ENCODE measurements at places on chromosomes 1 and 21.

DNA sequence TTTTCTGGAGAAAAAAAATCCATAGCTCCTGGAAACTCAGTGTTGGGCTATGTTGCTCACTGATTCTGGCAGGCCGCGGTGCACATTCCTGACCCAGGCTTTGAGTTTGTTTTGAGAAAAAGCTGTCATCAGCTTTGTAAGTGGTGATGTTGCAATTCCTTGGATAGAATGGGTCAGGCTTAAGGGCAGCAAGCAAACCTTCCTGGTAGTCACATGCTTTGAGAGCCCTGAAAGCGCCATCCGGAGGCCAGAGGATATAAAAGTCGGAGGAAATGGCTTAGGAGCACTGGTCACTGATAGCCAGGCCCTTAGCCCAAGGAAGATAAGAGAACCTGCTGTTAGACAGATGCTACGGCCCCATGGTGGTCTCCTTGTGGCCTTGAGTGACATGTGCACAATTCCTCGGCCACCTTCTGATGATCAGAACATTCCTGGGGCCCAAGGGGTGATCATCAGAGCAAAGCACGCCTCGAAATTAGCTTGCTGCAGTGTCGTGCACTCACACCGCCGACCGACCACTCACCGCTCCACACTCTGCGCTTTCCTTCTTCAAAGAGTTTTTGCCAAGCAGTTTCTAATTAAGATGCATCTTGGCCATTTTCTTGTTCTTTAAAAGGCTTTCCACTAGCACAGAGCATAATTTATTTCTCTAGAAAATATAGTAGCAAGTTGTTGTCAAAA lies 78.6 kb downstream of the MAN1C1 start:
- DNase-seq = no peak

DNA sequence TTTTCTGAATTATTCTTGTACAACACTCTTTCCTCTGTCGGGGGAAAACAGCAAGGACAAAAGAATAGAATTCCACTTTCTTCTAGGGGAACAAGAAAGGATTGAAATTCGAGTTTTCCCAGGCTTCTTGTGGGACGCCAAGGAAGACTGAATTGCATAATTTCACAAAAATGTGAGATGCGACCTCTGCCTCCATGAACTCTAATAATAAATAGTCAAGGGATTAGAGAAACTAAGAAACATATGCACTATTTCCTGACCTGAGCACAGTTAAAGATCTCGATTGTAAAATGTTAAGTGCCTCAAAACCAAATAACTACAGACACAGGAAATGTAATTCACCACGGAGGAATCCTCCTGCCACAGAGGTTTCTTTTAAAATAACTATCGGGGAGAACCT lies 117.3 kb upstream of the MARK1 start:
- no peak for DNase-seq

- no peak for DNase-seq
Observed at GRCh38 chr1:194477908-194478307, 1291.5 kb upstream of the B3GALT2 start.

GRCh38 chr21:42317826-42318746 lies 2.9 kb upstream of the TFF3 start:
- DNase-seq = no peak

DNA sequence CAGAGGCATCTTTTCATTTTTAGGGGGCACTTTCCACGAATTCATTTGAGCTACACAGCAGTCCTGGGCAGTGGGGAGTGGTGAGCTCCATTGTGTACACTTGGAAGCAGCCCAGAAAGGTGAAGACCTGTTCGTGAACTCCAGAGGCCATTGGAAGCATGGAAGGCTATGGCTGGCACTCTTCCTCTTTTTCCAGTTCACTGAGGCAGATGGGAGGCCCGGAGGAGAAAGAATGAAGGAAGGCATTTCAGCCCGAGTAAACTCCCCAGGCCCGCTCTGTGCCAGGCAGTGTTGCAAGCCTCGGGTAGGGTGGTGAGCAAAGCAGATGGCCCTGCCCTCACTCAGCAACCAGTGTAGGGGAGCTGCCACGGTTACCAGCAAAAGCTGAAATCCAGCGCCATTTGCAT lies 673 bp upstream of the DHCR24 start:
- no peak for DNase-seq

DNA sequence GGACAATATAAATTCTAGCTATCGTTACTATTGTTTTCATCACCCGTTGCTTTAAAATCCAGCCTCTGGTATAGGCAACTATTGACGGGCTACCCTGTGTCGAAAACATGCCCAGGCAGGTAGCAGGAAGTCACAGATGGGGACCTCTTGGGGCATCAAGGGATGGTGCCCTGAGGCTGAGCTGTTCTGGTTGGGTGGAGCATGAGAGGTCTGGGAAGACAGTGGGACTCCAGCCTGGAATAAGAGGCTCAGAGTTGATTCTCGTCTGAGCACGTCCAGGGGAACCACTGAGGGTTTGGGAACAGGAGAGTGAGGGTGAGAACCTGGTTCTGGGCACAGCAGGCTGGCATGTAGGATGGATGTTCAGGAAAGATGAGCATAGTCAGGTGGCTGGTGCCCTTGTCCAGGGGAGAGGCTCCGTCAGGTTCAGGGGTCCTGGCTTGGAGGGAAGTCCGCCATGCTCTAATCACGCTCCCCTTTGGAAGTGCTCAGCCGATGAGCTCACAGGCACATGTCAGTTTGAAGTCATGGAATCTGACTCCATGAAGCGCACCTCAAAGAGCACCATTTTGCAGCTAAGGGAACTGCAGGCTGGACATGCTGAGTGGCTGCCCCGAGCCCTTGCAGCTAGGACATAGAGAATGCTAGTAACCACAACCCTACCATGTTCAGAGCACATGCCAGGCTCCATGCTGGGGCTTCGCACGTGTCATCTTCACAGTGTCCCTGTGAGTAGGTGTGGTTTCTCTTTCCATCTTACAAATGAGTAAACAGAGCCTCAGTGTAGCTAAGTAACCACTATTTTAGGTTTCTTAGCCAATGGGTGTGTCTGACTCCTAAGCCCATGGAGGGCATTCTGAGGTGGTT lies 21.0 kb downstream of the PCSK9 start:
- DNase-seq = no peak
